ENCODE measurements at places on chromosomes 13 and 19. TPM values are rescaled to one million over a fixed set of nuclear protein-coding genes. Genes with fewer than 3 reads are reported as not detected.

Gene TSHZ3
- polyA plus RNA-seq, result 2.6 TPM

Gene FPR1
- 1.2 TPM for polyA plus RNA-seq

Gene MIA
- not detected for polyA plus RNA-seq

Gene CGB3
- not detected for polyA plus RNA-seq

Gene SHANK1
- polyA plus RNA-seq, result 0.19 TPM

Gene UCHL3
- polyA plus RNA-seq, result 64.0 TPM

Gene TEX30
- polyA plus RNA-seq, result 6.6 TPM

Gene PINLYP
- 1.4 TPM for polyA plus RNA-seq

Gene ZNF628
- 1.8 TPM for polyA plus RNA-seq

Gene URAD
- polyA plus RNA-seq, result 30.6 TPM

Gene TINCR
- polyA plus RNA-seq, result 12.0 TPM

Gene RASIP1
- 5.0 TPM for polyA plus RNA-seq

Gene RAVER1
- polyA plus RNA-seq, result 37.0 TPM

Gene ICAM3
- 24.5 TPM for polyA plus RNA-seq

Gene IGFL3
- polyA plus RNA-seq, result not detected

Gene LRG1
- 21.0 TPM for polyA plus RNA-seq

Gene ZNF550
- polyA plus RNA-seq, result 1.2 TPM

Data from sigmoid colon (tissue), 7 donors.